Kidney (tissue), 22 donors: ENCODE measurements at places on chromosomes 4 and X.

DNA sequence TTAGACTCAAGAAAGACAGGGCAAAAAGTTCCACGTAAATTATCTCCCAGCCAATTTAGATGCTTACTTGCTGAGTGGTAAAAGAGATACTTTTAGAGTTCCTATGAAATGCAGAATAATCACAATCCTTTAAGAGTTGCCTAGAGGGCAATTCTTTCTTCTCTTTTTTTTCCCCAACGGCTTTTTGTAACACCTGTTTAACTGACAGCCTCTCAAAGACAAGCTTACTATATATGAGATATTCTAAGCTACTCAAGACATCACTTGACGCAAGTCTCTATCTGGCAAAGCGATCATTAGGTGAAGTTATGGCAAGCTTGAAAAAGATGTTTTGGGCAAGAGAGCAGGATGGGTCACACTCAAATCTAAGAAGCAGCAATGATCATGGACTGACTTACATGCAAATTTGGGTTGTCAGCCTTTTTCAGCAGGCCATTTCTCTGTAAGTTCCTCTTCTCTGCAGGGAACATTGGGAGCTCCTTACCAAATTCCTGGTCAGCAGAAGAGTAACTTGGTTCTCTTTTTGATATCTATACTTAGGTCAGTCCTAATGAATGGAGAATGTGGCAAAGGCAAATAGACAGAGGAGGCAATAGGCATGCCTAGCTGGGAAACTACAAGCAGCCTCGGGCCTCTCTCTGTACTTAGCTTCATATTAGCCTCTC lies 162.9 kb upstream of the FGF13 start:
- DNase-seq: no peak

- no peak for DNase-seq
These were observed 261.1 kb upstream of the PLCXD1 start for GRCh38 chrX:19912-20571.

DNA sequence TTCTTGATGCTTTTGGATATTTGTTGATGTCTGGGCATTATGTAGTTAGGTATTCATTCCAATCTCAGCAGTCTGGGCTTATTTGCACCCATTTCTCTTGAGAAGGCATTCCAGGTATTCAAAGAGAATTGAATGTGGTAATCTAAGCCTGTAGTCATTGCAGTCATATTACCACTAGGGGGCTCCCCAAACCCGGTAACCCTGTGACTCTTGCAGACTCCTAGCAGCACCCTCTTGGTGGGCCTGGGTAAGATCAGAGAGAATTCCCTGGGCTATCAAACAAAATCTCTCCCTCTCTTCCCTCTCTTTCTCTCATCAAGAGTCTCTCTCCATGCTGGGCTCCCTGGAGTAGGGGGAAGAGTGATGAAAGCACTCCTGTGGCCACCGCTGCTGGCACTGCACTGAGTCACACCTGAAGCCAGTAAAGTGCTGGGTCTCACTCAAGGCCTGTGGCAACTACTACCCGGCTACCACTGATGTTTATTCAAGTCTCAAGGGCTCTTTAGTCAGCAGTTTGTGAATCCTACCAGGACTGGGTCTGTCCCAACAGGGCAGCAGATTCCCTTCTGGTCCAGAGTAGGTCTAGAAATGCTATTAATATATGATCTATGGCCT lies 187.7 kb upstream of the NUDT10 start:
- peak; percentile 35 for DNase-seq

DNA sequence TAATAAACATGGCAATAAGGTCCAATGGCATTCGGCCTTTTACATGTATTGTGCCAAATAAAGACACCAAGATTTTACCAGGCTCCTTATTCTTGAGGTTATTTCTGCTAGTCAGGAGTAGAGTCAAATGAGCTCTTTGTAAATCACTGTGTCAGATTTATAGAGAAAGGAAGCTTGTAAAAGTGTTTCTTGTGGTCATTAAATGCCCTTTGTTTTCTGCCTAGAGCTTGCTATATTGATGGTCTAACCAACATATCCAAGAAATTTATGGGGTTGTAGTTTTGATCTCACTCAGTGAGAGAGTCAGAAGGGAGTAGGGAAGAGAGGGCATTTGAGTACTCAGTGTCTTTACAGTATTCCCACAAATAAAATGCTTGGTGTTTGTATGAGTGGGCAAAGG lies 86.2 kb upstream of the FRMPD4 start:
- DNase-seq: no peak

GRCh38 chr4:183266371-183266770 lies 53.7 kb downstream of the CLDN22 start:
- no peak for DNase-seq

DNA sequence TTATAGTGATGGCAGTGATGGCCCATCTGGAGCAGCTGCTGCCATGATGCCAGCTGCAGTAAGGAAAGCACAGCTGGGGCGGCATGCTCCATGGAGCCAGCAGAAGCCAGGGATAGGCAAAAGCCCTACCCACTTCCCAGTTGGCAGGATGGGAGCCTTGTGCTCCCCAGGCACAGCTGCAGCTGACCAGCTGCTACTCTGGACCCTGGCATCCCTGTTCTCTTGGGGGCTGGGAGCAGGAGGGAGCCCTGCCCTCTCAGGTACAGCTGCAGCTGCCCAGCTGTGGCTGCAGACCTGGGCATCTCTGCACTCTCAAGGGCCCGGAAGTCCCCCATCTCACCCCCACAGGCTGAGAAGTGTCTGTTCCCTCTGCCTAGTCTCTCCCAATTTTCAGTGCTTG lies 531.9 kb downstream of the PCDH18 start:
- DNase-seq: no peak

GRCh38 chr4:147351083-147351787 lies 129.7 kb upstream of the EDNRA start:
- no peak for DNase-seq

DNA sequence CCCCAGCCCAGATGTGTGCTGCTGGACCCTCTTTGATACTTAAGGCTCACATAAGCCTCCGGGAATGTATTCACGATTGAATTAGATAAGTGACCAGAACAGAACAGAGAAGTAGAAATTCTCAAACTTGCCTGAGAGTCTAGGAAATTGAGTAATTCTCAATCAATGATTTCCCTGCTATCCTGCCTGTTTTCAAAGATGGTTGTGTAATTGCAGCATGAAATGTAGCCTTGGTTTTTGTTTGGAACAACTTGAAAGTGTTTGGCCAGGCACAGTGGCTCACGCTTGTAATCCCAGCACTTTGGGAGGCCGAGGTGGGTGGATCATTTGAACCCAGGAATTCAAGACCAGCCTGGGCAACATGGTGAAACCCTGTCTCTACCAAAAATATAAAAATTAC lies 41.2 kb downstream of the TNIP2 start:
- no peak for DNase-seq

DNA sequence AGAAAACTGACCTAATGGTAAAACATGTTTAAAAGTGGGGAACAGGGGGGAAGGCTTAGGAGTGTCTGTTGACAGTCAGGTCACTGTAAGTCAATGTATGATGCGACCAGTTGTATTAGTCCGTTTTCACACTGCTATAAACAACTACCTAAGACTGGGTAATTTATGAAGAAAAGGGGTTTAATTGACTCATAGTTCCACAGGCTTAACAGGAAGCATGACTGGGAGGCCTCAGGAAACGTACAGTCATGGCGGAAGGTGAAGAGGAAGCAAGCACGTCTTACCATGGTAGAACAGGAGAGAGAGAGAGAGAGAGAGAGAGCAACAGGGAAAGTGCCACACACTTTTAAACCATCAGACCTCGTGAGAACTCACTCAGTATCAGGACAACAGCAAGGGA lies 13.0 kb upstream of the PLAC1 start:
- no peak for DNase-seq

DNA sequence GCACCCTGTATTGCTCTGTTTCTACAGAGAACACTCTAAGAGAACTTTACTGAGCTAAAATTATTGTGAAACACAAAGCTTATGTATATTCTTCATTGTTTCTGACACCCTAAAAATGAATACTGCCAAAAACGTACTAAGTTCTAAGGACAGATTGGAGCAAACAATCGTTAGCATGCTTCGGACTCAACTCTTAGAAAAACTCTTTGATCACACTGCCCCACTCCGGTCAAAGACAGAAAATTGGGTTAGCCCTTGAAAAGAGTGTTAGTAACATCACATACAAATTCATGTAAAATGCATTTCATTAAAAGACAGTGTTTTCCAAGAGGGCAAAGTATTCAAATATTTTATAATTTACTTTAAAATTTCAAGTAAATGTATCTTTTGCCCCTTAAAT lies 177.4 kb downstream of the DCHS2 start:
- no peak for DNase-seq

DNA sequence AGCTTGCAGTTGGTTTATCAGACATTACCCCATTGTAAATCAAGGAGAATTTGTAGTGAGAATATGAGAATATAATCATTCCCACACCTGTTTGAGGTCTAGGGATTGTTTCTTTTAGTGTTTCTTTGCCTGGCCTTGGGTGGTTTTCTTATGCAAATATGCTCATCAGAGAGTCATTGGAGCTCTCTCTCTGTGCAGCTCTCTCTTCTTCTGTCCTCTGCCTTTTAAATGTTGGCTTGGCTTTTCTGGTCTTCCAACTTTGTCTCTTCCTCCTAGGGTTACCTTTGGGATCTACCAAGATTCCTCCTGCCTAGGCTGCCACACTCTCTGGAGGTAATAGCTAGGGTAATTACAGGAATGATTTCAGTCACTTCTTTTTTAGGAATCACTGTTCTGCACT lies 102.3 kb upstream of the ARSJ start:
- DNase-seq: no peak

DNA sequence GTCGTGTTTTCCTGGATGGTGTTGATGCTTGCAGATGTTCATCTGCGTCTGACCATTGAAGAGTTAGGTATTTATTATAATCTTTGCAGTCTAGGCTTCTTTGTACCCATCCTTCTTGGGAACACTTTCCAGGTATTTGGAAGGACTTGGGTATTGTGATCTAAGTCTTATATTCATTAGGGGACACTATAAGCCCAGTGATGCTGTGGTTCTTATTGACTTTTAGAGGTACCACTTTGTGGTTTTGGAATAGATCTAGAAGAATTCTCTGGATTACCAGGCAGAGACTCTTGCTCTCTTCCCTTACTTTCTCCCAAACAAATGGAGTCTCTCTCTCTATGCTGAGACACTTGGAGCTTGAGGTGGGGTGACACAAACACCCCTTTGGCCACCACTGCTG lies 41.6 kb downstream of the AFM start:
- no peak for DNase-seq

DNA sequence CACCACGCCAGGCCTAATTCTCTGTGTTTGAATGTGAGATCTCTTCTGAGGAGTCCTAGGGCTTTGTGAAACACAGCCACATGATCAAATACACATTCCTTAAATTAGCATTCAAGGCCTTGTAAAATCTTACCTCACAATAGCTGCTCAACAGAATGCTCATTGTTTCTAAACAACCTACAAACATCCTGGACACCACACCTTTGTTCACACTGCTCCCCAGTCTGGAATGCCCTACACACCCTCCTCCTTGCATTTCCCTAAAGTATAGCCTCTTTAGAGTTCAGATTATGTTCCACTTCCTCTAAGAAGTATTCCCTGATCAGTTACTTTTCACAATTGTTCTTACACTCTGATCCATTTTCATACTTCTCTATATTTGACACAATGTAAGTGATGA lies 110.6 kb downstream of the AGTR2 start:
- no peak for DNase-seq

DNA sequence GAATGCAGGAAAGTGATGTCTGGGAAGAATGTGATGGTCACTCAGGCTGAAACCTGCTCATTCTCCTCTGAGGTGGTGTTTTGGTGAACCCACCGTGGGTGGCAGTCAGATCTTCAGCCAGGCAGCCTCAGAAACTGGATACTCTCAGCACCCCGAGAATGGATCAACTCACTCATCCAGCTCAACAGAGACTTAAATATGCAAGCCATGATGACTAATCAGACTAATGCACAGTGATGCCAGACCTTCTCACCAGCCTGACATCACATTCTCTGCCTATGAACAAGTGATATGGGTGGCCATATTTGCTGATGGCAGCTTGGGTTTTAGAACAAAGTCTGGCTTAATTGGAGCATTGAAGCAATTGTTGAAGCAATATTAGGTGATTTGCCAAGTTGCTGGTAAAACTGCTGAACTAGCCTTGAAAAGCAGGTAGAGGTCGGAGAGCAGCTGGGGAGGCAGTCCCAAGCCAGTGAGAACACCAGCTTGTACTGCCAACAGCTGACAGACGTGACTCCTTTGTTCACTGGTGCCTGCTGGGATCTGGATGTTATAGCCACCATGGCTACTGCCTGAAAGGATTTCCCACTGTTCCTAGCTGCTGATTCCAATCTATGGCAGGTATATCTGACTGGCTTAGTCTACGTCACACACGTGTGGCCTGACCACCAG lies 608.1 kb downstream of the MID1IP1 start:
- DNase-seq: no peak

- no peak for DNase-seq
These were observed 67.4 kb downstream of the ZAR1 start for GRCh38 chr4:48557478-48557877.

DNA sequence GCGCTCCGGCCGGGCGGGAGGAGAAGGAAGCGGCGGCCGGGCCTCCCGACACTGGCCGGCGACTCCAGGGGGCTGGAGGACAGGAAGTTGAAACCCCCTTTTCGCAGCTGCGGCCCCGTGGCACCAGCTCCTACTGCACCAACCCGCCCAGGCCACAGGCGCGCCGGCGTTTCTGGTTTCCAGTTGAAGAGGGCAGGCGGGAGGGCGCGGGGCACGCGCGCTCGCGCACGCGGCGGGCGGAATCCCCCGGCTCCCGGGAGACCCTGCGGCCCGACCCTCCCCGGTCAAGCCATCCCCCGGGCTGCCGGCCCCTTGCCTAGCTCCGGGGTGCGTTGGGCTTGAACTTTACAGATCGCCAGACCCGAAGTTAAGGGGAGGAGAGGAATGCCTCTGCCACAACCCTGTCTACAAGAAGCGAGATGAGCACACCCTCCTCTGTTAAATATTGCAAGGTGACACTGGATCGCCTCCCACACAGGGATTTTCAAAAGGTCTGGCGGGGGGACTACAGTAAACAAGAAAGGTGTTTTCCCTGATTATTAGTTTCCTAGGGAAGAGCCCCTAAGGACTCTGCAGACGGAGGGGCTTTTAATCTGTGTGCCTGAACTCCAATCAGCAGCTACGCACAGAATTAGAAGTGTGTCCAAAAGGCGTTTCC lies 1.4 kb downstream of the ELOVL6 start:
- peak; percentile 82 for DNase-seq

GRCh38 chr4:89739311-89739988 lies 97.5 kb downstream of the SNCA start:
- DNase-seq: no peak

DNA sequence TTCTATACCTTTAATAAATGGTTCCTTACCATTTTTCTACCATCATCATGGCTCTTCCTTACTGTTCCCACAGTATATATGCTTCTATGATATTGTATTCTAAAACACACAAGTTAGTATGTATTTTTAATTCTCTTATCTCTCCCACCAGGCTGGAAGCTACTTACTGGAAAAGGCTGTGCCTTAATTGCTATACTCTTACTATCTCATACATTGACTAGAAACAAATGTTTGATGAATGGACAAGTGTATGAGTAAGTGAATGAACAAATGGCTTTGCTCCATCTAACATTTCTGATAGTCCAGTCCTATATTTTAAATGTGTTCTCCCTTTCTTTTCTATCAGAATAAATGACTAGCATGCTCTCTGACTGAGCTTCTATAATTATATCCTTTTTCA lies 320.8 kb upstream of the RASGEF1B start:
- no peak for DNase-seq

GRCh38 chr4:184448821-184449220 lies 25.5 kb downstream of the IRF2 start:
- DNase-seq: peak; percentile 65

- DNase-seq: no peak
These were observed 165.0 kb downstream of the GALNTL6 start for GRCh38 chr4:171978216-171978615.

GRCh38 chrX:123797543-123798447 lies 62.1 kb upstream of the XIAP start:
- no peak for DNase-seq

- DNase-seq: no peak
These were observed 98.2 kb downstream of the HPRT1 start for GRCh38 chrX:134558133-134558532.
